ENCODE measurements at places on chromosomes 16 and 17.

DNA sequence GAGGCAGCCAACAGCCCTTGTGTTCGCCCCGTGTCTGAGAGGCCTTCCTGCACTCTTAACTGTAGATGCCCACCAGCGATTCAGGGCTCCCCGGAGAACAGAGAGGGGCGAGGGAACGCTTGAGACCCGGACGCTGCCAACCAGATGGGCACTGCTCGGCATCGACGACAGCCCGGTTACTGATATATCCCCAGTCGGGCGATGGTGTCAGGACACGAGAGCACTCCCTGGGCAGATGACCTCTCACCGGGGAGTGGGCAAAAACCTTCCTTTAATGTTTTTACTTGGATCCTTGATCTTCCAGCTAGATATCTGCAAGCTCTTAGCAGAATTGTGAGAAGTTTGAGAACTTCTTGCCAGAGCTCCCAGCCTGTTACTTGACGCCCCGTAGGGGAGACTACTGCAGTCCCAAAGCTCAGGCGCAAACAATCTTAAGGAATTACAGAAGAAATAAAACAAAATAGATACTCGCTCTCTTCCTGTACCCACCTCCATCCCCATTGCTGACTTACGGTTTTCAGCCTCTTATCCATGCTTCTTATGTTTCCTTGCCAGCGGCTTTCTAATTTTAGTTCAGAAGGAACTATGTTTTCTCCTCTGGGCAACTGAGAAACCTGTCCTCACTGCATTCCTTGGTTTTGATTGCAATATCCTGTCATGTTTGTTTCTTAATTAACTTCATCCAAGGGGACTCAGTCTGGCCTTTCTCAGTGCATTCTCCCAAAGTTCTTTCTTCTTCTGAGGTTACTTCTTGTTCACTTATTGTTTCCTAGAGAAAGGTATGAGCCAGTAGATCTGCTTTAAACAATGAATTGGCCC, 845 bp downstream of the SP2 start:
- no peak for DNase-seq

GRCh38 chr17:31788571-31788946, 70.5 kb downstream of the COPRS start:
- DNase-seq: no peak

- no peak for DNase-seq
Measured at GRCh38 chr16:81410643-81411293, 33.8 kb upstream of the CMIP start.

DNA sequence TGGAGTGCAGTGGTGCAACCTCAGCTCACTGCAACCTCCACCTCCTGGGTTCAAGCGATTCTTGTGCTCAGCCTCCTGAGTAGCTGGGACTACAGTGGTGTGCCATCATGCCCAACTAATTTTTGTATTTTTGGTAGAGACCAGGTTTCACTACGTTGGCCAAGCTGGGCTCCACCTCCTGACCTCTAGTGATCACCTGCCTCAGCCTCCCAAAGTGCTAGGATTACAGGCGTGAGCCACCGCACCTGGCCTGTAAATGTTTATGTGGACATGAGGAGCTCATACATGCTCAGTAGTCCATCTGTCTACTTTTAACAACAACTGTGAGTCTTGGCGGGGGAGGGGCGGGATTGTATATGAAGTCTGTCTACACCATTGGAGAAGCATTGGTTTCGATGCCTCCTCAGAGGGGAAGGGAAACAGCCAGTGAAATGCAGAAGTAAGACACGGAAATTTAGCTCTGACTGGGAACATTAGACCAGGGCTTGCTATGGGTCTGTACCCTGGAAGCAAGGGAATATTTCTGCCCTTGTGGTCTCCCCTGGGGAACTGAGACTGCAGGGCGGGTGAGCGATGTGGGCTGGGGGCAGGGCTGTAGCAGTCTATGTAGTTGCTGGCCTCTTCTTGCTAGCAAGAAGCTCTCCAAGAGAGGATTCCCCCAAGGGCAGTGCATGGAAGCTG, 9.3 kb downstream of the NUBP1 start:
- DNase-seq: no peak

- DNase-seq: no peak
Measured at GRCh38 chr16:22109258-22109898, 17.0 kb downstream of the VWA3A start.

DNA sequence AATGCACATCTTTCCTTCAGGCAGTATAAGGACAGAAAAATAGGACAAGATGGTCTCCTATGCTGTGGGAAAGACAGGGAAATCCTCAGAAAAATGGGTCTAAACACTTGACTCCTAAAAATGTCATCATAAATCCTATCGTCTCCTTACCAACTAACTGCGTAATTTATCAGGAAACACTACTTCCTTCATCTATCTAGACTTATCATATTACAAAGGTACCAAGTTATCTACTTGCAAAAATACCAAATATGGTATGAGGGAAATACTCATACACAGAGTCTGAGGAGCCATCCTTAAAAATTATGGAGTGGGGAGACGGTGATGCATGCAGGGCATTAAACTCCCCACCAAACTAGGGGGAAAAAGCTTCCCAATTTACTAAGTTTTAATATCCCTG, 44.1 kb downstream of the GRB2 start:
- DNase-seq: no peak

DNA sequence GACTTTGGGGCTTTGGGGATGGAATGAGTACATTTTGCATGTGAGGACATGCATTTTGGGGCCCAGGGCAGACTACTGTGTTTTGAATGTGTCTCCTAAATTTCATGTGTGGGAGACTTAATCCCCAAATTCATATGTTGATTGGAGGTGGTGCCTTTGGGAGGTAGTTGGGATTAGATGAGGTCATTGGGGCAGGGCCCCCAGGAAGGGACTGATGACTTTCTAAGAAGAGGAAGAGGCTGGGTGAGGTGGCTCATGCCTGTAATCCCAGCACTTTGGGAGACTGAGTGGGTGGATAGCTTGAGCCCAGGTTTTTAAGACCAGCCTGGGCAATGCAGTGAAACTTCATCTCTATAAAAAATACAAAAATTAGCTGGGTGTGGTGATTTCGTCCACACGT, 42.8 kb upstream of the RAI1 start:
- DNase-seq: no peak

- no peak for DNase-seq
Measured at GRCh38 chr17:81673561-81674258, 7.2 kb downstream of the CCDC137 start.

GRCh38 chr17:68868708-68869107, 86.5 kb downstream of the ABCA8 start:
- peak; percentile 75 for DNase-seq

- DNase-seq: no peak
Measured at GRCh38 chr17:58268326-58268725, 12.4 kb downstream of the MPO start.

DNA sequence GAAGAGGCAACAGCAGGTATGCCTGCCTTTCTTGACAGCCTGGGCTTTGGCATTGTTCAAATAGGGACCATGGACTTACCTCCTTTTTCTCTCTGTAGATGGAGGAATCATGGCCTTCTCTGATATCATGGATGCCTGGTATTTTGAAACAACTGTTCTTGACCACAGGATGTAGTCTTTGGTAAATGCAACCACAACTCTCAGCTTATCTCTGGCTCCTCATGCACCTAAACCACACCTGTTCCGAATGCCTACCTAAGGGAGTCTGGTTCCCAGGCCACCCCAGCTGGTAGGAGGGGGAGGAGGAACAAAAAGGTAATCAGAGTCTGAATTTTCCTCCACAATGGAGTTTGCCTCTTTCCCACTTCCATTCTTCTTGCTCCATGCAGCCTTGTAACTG, 18.8 kb downstream of the CDK5RAP3 start:
- DNase-seq: no peak

DNA sequence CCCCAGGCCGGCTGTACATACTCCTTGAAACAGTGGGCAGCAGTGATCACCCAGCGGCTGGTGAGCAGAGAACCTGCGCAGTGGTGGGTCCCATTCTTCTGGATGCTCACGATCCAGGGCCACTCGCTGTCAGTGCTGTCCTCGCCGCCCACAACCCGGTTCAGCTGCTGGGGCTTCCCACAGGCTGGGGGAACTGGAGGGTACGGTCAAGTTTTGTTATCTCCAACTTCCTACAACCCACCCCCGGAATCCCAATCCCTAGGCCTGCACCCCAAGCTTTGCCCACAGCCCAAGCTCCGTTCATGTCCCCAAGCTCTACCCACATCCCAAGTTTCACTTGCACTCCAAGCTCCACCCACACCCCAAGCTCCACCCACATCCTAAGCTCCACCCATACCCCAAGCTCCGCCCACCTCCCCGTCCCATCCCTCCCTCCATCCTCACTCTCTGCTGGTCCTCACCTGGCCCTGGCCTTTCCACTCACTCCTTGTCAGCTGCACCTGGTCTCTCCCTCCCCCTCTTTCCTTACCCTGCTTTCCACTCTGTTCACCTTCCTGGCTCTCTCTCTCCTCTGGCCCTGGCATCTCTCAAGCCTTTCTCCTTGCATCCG, 1.8 kb downstream of the PRSS22 start:
- no peak for DNase-seq

- DNase-seq: no peak
Measured at GRCh38 chr17:58153671-58154070, 5.5 kb downstream of the OR4D1 start.

- no peak for DNase-seq
Measured at GRCh38 chr17:50668838-50669581, 34.3 kb downstream of the ABCC3 start.

- no peak for DNase-seq
Measured at GRCh38 chr17:17479209-17479608, 2.4 kb downstream of the MED9 start.

DNA sequence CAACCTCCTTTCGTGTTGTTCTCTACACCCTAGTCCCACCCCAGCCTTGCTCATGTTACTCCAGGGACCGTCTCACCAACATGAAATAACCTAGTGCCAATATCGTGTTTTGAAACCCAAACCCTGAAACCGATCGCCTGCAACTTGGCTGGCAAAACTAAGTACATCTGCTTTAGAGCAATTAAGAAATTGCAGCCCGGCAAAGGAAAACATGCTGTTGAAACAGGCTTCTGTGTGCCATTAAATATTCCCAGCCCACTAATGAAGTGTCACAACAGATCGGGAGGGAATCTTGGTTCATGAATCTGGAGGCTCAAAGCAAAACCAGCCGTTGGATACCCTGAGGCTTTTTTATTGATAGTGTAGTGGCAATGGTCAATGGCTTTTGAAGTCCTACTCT, 48.3 kb upstream of the GPR139 start:
- no peak for DNase-seq

GRCh38 chr16:73219176-73219575, 171.2 kb upstream of the ZFHX3 start:
- no peak for DNase-seq

GRCh38 chr16:49493836-49494235, 120.2 kb downstream of the C16orf78 start:
- DNase-seq: no peak

GRCh38 chr17:72021417-72022041, 99.3 kb upstream of the SOX9 start:
- no peak for DNase-seq

DNA sequence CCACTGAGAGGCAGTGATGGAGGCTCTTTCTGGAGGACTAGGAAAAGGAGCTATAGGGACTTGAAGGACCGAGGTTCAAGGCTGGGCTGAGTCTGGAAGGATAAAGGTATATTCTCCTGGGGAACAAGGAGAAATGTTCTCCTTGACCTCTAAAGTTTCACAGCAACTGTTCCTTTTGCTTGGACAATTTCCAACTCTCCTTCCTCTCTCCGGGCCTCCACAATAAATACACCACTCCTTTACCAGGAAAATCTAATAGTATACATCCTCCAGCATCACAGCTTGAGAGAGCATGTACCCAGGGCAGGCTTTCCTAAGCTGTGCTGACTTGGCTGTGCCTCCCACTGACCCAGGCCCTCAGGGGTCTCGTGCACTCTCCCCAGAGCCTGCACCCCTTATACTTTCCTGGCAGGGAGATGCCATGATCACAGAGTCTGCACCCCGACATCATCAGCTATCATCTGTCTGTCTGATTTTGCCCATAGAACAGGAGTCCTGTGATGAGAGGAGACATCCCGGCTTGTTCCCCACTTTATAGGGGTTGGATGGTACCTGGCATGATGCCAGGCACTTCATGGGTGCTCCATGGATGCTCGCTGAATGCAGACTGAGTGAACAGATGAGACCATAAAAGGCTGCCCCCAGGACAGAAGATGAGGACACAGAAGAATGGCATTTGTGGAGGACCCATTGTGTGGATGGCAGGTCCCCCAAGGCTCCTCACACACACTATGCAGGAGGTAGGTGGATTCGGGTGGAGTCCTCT, 582.6 kb upstream of the CDH5 start:
- no peak for DNase-seq

- DNase-seq: peak; percentile 52
Measured at GRCh38 chr17:75514919-75515495, 330 bp downstream of the CASKIN2 start.

Data from NCI-H1105 treated with DMSO at 0.1 percent for 48 hours (cell line).